ENCODE measurements at places on chromosomes 16 and 17.

DNA sequence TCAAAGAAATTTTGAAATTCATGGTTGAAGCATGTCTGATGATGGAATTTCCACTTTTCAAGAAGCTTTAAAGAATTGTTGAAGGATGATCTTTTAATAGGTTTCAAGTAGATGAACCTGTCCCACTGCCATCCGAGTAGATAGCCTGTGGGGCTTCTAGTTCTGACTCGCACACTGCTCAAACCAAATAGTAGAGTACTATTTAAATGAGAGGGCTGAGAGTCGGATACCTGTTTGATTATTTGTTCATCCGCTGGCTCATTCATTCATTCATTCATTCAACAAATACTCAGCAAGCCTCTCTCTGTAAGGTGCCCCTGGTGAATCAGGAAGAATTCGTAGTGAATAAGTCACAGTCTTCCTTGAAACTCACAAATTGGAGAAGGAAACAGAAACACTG is 108.2 kb upstream of the IRX5 start:
- DNase-seq: no peak

DNA sequence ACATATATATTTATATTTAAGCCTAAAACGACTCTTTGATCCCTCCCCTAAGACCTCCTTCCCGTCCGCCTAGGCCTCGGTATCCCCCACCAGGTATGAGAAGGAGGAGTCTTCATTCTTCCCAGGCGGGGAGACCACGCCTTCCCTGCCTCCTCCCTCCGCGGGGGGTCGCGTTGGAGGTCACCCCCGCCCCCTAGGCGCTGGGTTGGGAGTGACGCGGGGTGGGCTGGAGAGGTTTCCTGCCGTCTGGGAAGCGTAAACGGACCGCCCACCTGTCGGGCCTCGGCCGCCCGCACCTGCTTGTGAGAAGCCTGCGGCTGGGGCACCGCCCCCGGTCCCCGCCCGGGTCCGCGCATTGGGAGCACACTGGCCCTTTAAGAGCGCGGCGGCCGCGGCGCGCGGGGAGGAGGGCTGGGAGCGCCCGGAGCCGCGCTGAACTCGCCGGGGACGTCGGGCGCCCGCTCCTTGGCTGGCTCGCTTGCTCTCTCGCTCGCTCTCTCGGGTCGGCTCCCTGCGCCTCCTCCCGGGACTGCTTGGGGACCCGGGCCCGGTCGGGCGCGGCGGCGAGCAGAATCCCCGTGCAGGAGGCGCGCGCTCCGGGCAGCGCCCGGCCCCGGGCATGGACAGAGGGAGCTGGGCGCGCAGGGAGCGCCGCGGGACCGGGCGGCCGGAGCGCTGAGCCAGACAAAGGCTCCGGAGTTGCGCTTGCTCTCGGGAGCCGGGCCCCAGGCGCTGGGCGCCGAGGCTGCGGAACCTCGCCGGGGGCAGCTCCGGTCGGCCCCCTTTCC is at the start of gene MMP15:
Gene MMP15, plus strand, starts transcription at position 404 of the 788 bp plus-strand sequence. CDS start 597 bp downstream, outside the sequence.
- peak; percentile 83 for DNase-seq

DNA sequence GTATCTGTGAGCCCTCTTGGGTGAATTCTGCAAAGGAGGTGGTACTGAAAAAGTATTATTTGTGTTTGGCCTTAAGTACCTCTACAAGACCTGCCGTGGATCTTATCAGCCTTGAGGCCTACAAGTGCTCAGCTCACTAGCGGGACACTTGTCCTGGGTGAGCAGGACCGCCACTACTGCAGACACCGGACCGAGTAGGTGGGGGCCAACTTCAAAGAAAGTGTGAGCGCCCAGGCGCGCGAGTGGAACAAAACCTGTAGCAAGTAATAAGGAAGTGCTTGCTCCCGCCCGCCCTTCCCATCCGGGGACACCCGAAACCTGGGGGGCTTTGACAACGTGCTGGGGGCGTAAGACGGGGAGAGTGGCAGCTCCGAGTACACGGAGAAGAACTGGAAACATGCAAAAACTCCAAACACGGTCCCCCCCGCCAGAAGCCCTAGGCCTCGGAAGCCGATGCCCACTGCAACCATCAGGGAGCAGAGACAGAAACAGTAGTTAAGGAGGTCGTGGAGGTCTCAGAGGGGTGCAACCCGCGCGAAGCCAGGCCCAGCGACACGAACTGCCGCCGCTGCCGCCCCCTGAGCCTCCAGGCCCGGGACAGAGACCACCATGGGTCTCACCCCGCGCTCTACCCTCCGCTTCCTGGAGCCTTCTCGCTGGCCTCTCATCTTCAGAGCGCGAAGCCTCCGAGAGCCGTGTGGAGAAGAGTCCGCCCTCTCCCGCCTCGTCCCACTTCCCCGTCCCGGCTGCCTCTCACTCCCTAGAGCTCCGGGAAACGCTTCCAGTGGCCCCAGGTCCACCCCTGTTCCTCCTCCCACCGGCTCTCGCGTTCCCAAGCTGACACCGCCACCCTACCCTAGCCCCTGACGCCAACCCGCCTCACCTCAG is 537 bp downstream of the CNOT1 start:
- peak; percentile 79 for DNase-seq

DNA sequence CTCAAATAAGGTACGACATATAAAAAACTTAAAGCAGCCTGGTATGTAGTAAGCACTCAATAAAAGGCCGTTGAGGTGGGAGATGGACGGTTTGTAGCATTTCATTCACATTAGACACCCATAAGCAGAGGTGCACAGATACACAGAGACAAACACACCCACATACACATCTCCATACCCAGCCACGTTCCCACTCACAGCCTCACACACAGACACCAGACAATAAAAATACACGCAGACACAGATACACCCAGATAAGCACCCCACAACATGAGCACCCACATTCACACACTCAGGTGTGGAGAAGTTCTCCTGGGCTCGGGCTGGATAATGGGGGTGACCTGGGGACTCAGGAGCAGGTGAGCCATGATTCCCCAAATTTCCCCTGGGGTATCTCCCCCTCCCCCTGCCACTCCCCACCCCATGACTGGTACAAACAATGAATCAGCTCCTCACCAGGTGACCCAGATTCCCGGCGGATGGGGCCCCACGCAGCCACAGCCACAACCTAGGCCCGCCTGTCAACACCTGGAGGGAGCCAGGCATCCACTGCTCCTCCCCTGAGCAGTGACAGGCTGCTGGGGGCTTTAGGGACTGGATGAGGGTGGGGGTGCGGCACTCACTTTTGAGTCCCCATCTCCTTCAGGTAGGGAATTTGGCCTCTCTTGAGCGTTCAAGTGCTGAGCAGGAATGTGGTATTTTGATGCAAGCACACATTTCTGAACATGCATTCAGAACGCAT is 2.7 kb downstream of the DLX3 start:
- DNase-seq: no peak

GRCh38 chr17:7632492-7632894 is 2.6 kb downstream of the SHBG start:
- DNase-seq: peak; percentile 70

GRCh38 chr17:74491626-74492025 is 25.2 kb downstream of the CD300A start:
- peak; percentile 89 for DNase-seq

DNA sequence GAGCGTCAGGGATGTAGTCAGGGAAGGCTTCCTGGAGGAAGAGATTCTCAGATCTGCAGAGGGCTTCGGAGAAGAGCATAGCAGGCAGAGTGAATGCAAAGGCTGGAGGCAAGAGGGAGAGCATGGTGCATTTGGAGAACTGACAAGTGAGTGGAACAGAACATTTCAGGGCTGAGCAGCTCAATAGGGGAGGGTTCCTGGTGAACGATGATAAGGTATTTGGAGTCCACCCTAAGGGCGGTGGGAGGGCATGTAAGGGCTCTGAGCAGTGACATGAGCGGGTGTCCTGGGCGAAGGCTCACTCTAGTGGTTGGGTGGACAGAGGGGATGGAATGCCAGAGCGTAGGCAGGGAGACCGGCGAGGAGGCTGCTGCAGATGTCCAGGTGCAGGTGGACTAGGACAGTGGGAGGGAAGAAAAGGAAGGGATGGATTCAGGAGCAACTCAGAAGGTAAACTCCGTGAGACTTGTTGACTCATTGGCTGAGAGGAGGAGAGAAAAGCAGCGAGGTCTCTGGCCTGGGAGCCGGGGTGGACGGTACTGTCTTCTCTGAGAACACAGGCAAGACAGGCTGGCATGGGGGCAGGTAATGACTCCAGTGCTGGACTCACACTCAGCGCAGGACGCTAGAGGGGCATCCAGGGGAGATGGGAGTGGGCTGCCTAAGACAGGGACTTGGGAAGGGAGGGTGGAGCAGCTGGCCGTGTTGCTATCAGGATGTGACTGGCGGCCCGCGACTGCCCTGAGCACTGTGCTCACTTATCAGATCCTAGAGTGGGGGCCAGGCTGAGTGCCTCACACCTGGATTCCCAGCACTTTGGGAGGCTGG is 1.4 kb upstream of the PITPNA start:
- DNase-seq: no peak

GRCh38 chr16:23434380-23434779 is 18.6 kb downstream of the COG7 start:
- DNase-seq: peak; percentile 57

DNA sequence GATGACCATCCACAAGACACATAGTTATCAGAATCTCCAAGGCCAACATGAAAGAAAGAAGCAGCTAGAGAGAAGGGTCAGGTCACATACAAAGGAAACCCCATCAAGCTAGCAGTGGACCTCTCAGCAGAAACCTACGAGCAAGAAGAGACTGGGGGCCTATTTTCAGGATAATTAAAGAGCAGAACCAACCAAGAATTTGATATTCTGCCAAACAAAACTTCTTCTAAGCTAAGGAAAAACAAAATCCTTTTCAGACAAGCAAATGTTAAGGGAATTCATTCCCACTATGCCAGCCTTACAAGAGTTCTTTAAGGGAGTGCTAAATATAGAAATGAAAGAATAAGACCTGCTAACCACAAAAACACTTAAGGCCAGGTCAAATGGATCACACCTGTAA is 47.8 kb downstream of the ITFG1 start:
- DNase-seq: no peak

- no peak for DNase-seq
These were observed 83.1 kb upstream of the CNTNAP4 start for GRCh38 chr16:76193906-76194615.

GRCh38 chr16:17224879-17225281 is 245.9 kb downstream of the XYLT1 start:
- peak; percentile 66 for DNase-seq

DNA sequence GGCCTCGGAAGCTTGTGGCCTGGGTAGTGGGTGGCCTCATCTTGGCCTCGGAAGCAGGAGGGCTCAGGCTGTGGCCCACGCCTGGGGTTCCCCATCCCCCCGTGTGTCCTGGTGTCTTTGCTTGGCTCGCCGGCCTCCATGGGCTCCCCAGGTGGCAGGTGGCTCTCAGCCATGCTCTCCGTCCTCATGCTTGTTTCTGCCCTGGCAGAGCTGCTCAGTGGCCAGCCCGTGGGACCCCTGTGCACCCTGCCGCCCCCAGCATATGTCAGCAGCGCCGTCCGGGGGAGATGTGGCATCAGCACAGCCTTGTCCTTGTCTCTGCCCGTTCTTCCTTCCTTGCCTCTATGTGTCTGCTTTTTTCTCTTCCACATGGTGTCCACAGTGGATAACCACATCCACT is 38.5 kb downstream of the TBCD start:
- DNase-seq: no peak

DNA sequence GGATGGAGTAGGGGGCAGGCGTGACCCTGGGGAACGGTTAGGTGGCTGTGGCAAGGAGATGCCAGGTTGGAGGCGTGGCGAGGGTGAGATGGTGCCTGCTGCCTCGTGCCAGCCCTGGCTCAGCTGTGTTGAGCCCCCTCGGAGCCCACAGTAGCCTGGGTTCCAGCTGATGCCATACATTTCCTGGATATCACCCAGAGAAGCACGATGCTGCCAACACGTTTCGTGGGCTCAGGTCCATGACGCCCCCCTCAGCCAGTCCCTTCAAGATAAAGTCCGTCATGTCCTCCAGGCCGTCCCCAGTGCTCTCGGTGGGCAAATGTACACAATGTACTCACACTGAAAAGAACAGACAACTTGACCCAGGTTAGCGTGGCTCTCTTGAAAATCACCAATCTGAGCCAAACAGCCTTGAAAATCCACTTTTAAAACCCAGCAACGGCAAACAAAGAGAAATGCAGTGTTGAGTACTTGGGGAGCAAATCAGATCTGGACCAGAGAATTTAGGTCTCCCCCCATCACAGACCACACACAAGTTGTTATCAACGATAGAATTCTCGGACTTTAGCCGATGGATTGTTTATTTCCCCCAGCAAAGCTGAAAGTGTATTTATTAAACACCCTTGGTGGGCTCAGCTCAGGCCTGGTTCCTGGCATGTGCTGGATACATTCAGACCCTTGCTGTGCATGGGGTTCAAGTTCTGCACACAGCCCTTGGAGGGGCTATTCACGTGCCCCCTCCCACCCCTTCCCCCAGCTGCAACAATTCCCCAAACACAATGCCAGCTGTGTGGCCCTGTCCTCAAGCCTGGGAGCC is 102.8 kb upstream of the PLCG2 start:
- no peak for DNase-seq

GRCh38 chr16:55494994-55495421 is 13.9 kb upstream of the LPCAT2 start:
- peak; percentile 76 for DNase-seq

GRCh38 chr17:45946841-45947256 is 52.2 kb upstream of the STH start:
- DNase-seq: no peak

GRCh38 chr16:6527646-6528045 is 805.0 kb upstream of the RBFOX1 start:
- DNase-seq: no peak

GRCh38 chr16:48605518-48606110 is 4.4 kb downstream of the N4BP1 start:
- no peak for DNase-seq

Data from suppressor macrophage (primary cell).